GM12878 (cell line): ENCODE measurements at places on chromosomes 7 and 10. TPM values are rescaled to one million over a fixed set of nuclear protein-coding genes. Genes with fewer than 3 reads are reported as not detected.

DNA sequence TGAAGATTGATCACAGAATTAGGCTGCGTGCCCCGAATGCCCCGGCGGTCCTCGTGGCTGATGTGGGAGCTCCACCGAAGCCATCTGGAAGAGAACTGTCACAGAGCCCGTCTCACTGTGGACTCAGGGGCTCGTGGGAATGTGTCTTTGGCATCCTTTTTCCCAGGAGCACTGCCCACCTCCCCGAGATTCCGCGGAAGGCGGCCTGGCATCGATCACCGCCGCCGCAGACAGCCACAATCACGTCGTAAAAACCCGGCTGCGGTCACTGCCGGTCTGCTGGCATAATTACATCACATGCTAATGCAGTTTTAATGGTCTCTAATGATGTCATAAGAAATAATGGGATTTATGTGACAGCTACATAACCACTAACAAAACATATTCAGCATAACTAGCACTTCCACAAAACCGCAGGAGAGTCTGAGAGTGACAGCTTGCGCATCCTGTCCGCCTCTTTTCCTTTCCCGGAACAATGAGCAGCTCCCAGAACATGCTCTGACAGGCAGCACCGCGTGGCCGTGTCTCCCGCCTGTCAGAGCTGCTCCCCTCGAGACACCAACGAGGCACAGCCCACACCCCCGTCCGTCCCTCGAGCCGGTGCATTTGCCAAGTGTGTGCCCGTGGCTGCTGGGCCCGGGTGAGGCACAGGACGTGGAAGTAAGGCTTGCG lies 490.0 kb downstream of the PTPRN2 start:
- no peak for DNase-seq

GRCh38 chr7:18177815-18178660 lies 150.4 kb upstream of the PRPS1L1 start:
- DNase-seq = peak; percentile 53

DNA sequence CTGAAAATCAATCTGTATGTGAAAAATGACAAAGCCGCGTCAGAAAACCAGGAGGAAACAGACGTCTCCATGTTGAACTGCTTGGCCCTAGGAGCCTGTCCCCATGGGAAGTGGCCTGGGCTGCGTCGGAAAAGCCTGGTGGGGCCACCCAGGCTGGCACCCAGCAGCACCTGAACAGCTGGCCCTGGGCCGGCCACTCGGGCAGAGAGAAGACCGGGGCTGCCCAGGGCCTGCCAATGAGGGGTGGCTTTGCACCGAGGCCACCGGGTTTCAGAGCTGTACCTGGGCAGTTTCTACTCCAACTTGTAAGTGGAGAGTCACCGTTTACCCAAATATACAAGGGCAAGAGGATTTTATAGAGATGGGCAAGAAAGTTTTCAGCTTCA lies 1.1 kb upstream of the FUOM start:
- no peak for DNase-seq

DNA sequence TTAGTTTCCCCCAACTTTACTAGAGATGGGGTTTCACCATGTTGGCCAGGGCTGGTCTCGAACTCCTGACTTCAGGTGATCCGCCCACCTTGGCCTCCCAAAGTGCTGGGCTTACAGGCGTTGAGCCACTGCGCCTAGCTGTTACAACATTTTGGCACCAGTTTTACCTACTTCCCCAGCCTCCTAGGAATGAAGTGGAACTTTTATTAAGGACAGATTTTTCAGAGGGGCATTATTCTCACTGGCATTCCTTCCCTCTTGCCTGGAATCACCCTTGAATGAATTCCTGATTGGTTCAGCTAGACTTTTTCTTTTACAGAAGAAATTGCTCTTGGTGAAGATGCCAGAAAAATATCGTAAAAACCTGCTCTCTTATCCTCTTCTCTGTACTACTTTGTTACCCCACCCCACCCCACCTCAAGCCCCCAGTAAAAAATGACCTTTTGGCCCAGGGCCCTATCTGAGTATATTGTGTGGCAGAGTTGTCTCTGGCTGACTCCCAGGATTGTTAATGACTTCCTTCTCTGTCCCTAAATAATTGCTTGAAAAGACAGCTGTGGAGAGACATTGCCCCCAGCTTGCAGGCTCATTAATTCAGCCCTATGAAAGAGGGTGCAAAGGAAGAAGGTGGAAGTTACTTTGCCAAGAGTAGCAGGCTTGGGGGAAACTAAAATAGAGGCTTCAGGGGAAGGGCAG lies 189.6 kb downstream of the AUTS2 start:
- DNase-seq = no peak

The OR9A2 gene
- not detected in 2 replicates for polyA plus RNA-seq

The NODAL gene
- not detected in 2 replicates for polyA plus RNA-seq

The CPN1 gene
- polyA plus RNA-seq = not detected in 2 replicates

The RADIL gene
- polyA plus RNA-seq = 0.05 TPM in 1 of 2 replicates, not detected in the other

The HKDC1 gene
- not detected in 2 replicates for polyA plus RNA-seq
